ENCODE measurements at places on chromosomes 5 and 9.

- no peaks in the 10 kb centered on the region for H3K36me3 ChIP-seq
- DNase-seq = no peak
- H3K27ac ChIP-seq = peak overlapping the region; percentile 47
- no peaks in the 10 kb centered on the region for H3K27me3 ChIP-seq
- peaks cover 7% of the 10 kb centered on the region for H3K4me1 ChIP-seq
These were observed 8.2 kb downstream of the COL27A1 start for GRCh38 chr9:114163517-114163951.

DNA sequence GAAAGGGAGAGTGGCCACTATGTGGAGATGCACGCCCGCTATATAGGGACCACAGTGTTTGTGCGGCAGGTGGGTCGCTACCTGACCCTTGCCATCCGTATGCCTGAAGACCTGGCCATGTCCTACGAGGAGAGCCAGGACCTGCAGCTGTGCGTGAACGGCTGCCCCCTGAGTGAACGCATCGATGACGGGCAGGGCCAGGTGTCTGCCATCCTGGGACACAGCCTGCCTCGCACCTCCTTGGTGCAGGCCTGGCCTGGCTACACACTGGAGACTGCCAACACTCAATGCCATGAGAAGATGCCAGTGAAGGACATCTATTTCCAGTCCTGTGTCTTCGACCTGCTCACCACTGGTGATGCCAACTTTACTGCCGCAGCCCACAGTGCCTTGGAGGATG lies 19.8 kb downstream of the RGMB start:
- H3K27ac ChIP-seq = no peak overlapping the region
- DNase-seq = no peak
- peaks cover 8% of the 10 kb centered on the region for H3K36me3 ChIP-seq

DNA sequence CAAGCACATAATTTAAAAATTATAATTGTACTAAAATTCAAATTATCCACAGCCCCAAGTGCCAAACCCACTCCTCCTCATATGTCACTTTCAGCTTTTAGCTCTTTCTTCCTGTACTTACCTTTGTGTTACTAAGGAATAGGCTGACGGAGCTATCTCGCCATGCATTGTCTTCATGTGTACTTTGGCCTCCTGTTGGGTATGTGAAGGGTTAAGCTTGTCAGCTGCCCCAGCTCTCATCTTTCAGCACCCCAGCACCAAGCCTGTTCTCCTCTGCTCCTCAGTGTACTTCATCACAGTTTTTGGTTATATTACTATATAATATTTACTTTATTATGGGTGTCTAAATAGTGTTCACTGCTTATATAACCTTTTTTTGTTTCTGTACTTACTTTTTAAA lies 46.2 kb downstream of the OSTF1 start:
- H3K36me3 ChIP-seq = peaks cover 22% of the 10 kb centered on the region
- H3K4me3 ChIP-seq = no peak overlapping the region
- DNase-seq = no peak
- H3K27ac ChIP-seq = no peak overlapping the region

DNA sequence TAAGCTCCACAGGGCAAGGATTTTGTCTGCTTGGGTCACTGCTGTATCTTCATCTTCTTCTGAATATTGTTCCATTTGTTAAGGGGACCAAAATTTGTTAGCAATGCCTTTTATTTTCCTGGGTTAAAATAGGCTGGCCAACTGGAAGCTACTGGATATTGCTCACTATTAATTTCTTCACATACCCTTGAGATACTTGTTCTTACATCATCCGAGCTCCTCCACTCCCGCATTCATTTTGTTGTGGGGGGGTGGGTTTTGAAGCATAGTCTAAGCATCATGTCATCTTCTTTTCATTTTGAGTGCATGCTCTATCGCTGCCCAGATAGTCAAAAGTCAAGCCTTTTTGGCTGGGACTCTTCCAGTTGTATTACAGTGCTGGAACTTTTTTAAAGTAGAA lies 42.5 kb upstream of the PIK3R1 start:
- DNase-seq = no peak
- no peaks in the 10 kb centered on the region for H3K27me3 ChIP-seq
- H3K27ac ChIP-seq = no peak overlapping the region
- no peak overlapping the region for H3K4me3 ChIP-seq
- no peaks in the 10 kb centered on the region for H3K4me1 ChIP-seq

GRCh38 chr9:93711002-93711401 lies 134.6 kb downstream of the PHF2 start:
- H3K27me3 ChIP-seq = no peaks in the 10 kb centered on the region
- H3K4me3 ChIP-seq = no peak overlapping the region
- no peaks in the 10 kb centered on the region for H3K36me3 ChIP-seq
- H3K27ac ChIP-seq = no peak overlapping the region

GRCh38 chr5:13987843-13988464 lies 43.5 kb upstream of the DNAH5 start:
- DNase-seq = no peak
- no peaks in the 10 kb centered on the region for H3K4me1 ChIP-seq
- H3K4me3 ChIP-seq = no peak overlapping the region
- no peak overlapping the region for H3K27ac ChIP-seq
- H3K36me3 ChIP-seq = no peaks in the 10 kb centered on the region

DNA sequence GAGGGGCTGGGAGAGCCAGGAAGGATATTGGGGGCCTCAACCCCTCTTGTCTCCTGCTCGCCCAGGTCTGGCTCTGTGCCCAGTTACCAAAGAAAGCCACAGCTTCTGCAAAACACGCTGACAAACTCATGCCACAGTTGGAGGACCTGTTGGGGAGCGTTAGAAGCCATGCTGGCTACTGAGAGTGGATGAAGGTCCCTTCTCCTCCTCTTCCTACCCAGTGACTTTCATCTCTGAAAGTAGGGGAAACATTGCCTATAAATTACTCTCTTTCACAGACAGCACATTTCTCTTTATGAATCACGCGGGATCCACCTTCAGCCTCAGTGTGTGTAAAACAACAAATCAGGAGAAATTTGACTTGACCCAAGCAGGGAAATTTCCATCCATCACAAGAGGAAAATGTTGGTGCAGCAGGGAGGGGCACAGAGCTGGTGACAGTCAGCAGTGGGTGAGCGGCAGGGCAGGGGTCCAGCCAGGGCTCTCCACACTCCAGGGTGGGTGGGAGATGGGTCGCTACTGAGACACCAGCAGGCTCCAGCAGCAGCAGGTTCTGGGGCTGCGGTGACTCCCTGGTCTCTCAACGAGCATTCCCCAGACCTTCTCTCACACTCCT lies 181.9 kb downstream of the FGF18 start:
- no peak for DNase-seq
- H3K27me3 ChIP-seq = no peaks in the 10 kb centered on the region
- no peak overlapping the region for H3K27ac ChIP-seq
- no peak overlapping the region for H3K4me3 ChIP-seq
- H3K36me3 ChIP-seq = no peaks in the 10 kb centered on the region

DNA sequence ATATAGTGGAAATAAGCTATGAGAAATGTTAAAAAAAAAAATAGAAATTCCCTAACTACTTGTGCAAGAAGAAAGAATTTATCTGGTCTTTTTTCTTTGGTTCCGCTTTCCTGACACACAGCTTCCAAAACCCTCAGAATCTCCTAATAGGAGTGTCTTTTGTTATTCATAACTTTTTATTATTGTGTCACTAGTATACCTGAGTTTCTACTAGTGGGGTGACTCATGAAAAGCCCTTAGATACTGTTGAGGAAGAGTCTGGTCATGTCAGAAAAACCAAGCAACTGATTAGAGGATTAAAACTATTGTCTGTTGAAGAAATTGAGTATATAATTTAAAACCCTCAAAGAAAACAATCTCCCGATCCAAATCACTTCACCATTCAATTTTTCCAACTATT lies 152.8 kb upstream of the IFNE start:
- no peak overlapping the region for H3K4me3 ChIP-seq
- H3K36me3 ChIP-seq = no peaks in the 10 kb centered on the region
- no peaks in the 10 kb centered on the region for H3K4me1 ChIP-seq

DNA sequence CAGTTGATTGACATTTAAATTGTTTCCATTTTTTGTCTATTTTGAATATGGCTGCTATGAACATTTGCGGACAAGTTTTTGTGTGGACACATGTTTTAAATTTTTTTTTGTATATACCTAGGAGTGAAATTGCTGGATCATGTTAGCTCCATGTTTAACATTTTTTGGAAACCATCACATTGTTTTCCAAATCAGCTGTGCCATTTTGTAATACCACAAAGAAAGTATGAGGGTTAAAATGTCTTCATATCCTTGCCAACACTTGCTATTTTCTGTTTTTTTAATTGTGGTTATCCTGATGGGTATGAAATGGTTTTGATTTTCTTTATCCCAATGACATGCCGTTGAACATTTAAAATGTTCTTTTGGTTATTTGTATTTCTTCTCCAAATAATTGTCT lies 52.1 kb downstream of the CARTPT start:
- no peaks in the 10 kb centered on the region for H3K27me3 ChIP-seq
- H3K4me1 ChIP-seq = no peaks in the 10 kb centered on the region
- no peaks in the 10 kb centered on the region for H3K36me3 ChIP-seq
- no peak for DNase-seq
- H3K27ac ChIP-seq = no peak overlapping the region

- H3K4me1 ChIP-seq = peaks cover 22% of the 10 kb centered on the region
- no peak for DNase-seq
- no peak overlapping the region for H3K4me3 ChIP-seq
- H3K27ac ChIP-seq = no peak overlapping the region
- H3K27me3 ChIP-seq = no peaks in the 10 kb centered on the region
These were observed 20.2 kb downstream of the SNX18 start for GRCh38 chr5:54537725-54538124.

- no peak overlapping the region for H3K4me3 ChIP-seq
- no peak for DNase-seq
- H3K27ac ChIP-seq = no peak overlapping the region
- H3K36me3 ChIP-seq = no peaks in the 10 kb centered on the region
- peaks cover 25% of the 10 kb centered on the region for H3K27me3 ChIP-seq
These were observed 15.8 kb downstream of the ISL1 start for GRCh38 chr5:51398875-51399642.

DNA sequence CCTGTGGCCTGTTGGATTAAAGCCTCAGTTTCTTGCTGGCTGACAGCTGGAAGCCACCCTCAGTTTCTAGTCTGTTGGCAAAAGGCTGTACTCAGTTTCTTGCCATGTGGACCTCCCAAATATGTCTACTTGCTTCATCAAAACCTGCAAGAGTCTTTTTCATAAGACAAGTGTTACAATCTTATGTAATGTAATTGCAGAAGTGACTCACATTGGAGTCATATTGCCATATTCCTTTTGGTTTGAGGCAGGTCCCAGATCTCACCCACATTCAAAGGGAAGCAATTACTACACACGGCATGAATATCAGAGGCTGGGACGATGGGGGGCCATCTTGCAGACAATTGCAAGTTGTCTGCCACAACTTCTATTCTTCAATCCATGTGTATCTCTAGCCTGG lies 286.7 kb upstream of the IL12B start:
- no peaks in the 10 kb centered on the region for H3K27me3 ChIP-seq
- no peaks in the 10 kb centered on the region for H3K36me3 ChIP-seq

GRCh38 chr5:119363271-119363670 lies 7.5 kb downstream of the TNFAIP8 start:
- H3K36me3 ChIP-seq = no peaks in the 10 kb centered on the region
- no peak for DNase-seq
- no peak overlapping the region for H3K4me3 ChIP-seq
- H3K27me3 ChIP-seq = no peaks in the 10 kb centered on the region
- no peak overlapping the region for H3K27ac ChIP-seq

GRCh38 chr5:145777445-145778063 lies 57.6 kb downstream of the PRELID2 start:
- DNase-seq = no peak
- no peak overlapping the region for H3K4me3 ChIP-seq
- H3K4me1 ChIP-seq = no peaks in the 10 kb centered on the region
- H3K36me3 ChIP-seq = no peaks in the 10 kb centered on the region

GRCh38 chr9:129665389-129665775 lies at the start of gene PRRX2:
PRRX2 (plus strand) TSS chr9:129665647; CDS start chr9:129665868, 221 bp downstream.
- H3K36me3 ChIP-seq = no peaks in the 10 kb centered on the region
- no peaks in the 10 kb centered on the region for H3K27me3 ChIP-seq
- DNase-seq = no peak
- H3K4me1 ChIP-seq = no peaks in the 10 kb centered on the region

- no peaks in the 10 kb centered on the region for H3K4me1 ChIP-seq
- H3K4me3 ChIP-seq = no peak overlapping the region
- no peak overlapping the region for H3K27ac ChIP-seq
These were observed 64.8 kb downstream of the GDNF start for GRCh38 chr5:37774912-37775483.

DNA sequence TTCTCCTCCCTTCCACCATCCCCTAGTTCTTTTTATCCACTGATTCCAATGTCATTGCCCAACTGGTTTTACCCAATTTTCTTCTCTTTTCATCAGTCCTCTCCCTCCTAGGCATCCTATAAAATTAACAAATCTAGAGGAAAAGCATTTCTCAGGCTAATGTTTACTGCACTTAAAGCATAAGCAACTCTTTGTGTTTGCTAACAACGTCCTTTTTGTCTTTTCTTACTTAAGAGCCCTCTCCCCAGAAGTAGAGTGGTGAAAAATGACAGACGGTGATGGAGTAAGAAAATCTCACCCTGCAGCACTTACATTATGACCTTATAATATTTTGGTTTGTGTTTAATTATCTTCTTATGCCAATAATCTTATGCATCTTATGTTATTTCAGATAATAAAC lies 1.6 kb upstream of the SPATA9 start:
- H3K27me3 ChIP-seq = no peaks in the 10 kb centered on the region
- no peak overlapping the region for H3K4me3 ChIP-seq
- no peak overlapping the region for H3K27ac ChIP-seq
- DNase-seq = no peak
- H3K4me1 ChIP-seq = no peaks in the 10 kb centered on the region

- H3K36me3 ChIP-seq = no peaks in the 10 kb centered on the region
- DNase-seq = no peak
- H3K4me3 ChIP-seq = no peak overlapping the region
- no peak overlapping the region for H3K27ac ChIP-seq
- H3K4me1 ChIP-seq = peaks cover 24% of the 10 kb centered on the region
These were observed 109.9 kb downstream of the RPS23 start for GRCh38 chr5:82168294-82168693.

DNA sequence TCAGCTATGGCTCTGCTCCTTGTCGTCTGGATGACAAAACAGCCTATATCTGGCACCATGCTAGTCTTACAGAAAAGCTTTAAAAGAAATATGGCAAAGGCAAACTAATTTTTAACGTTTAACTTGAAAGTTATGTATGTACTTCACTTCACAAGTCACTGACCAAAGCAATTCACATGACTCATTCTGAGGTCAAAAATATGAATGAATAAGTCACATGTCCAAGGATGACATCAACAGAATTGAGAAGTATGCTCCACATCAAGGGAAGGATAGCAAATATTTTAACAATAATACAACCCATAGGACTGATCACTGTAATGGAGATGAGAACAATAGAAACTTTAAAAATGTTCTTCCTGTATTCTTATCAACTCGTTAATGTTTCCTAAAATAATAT lies 1072.6 kb upstream of the NUDT12 start:
- H3K4me3 ChIP-seq = no peak overlapping the region
- no peak overlapping the region for H3K27ac ChIP-seq
- no peaks in the 10 kb centered on the region for H3K4me1 ChIP-seq
- no peaks in the 10 kb centered on the region for H3K27me3 ChIP-seq

DNA sequence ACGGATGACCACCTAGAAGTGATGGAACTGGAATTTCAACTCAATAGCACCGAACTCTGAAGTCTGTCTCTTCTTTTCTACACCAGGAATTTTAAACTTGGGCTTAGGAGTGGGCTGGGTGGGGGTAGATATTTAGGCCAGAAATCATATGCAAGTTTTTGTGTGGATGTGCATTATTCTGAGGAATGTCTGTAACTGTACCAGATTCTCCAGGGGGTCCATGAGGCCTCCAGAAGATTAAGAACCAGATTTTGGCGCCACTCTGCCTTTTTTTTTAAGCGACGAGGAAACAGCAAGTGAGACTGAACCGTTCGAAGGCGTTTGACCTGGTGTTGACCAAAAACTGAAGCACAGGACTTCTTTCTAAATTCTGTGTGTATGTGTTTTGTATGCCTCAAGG lies 88.8 kb upstream of the TTC23L start:
- H3K4me1 ChIP-seq = no peaks in the 10 kb centered on the region
- no peak for DNase-seq
- H3K4me3 ChIP-seq = no peak overlapping the region
- no peaks in the 10 kb centered on the region for H3K36me3 ChIP-seq
